ENCODE measurements at places on chromosomes 1 and 21.

GRCh38 chr1:36557041-36558000, 74.6 kb upstream of the CSF3R start:
- DNase-seq, result no peak

DNA sequence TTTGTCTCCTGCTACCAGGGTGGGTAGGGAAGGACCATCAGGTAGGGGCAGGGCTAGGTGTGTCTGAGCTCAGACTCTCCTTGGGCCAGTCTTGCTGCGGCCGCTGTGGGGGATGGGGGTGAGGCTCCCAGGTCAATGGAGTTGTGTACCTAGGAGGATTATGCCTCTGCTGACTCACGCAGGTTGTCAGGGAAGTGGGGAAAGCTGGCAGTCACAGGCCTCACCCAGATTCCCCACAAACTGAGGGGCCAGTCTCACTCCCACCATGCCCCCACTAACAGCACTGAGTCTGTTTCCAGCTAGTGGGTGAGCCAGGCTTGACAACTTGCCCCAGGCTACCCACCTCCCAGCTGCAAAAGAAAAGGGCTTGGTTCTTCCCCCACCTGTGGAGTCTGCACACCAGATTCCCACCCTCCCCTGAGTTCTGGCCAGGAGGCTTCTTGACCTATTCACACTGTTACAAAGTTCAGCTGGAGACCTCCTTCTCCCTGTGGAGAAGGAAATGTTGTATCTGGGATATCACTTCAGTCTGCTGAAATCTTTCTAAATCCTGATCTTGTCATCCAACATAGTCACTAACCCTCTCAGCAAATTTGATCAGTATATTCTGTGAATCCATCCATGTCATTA, 69.2 kb upstream of the GJA8 start:
- DNase-seq, result no peak

GRCh38 chr1:167052389-167052788, 37.8 kb downstream of the GPA33 start:
- no peak for DNase-seq

DNA sequence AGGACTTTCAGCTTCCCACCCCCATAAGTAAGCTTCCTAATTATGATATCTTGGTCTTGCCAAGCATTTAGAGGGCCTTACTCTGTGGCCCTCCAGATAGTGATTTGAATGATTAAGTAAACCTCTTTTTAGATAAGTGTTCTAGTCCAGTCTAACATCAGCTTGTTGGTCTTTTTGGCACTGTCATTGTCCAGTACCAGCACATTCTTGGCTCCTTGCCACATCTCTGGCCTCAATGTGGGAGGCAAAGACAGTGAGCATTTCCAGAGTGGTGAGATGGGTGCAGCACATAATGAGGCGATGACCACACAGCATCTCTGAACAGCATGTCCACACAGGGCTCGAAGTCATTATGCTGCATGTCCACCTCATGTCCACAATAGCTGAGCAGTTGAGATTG, 6.1 kb downstream of the CAPZA1 start:
- no peak for DNase-seq

- DNase-seq, result no peak
Measured at GRCh38 chr1:33842348-33842747, 21.5 kb upstream of the HMGB4 start.

DNA sequence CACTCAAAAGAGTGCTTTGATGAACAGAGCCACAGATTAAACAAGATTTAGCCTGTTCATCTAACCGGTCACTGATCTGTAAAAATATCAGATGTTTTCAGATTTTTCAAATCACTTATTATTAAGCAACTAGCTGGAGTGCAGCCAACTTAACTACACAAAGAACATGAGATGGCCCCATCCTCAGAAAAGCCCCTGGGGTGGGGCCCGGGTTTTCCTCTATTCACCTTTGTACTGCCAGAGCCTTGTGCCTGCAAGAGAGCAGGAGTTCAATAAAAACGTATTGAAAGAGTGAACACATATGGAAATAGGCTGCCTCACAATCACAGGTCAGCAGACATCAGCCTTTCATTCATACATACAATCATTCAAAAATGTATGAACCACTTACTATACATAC, 516.1 kb downstream of the OMA1 start:
- DNase-seq, result no peak

DNA sequence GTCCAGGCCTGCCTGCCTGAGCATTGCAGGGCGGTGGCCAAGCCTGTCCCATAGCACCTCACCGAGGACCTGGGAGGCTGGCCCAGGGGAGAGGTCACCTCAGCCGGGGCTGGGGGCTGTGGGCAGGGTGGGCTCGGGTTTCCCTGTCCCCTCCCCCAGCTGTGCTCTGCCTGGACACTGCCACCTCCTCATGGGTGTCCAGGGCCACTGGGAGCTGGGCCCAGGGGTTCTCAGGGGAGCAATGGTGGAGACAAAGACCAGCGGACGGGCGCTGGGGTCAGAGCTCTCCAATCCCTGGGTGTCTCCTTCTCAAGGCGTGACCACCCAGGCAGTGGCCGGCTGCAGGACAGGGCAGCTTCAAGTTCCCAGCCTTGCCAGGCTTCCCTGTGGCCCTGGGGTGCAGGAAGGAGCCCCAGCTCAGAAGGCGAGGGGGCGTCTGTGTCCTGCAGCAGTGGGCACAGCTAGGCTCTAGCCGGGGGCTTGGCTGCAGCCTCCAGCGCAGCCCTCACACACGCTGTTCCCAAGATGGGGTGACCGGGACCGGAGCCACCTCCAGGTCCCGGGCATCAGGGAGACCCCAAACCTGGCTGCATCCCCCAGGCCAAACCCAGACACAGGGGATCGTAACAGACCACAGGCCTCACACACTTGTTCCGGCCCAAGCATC, 29.0 kb downstream of the TP73 start:
- DNase-seq, result no peak

- DNase-seq, result no peak
Measured at GRCh38 chr1:10594595-10595223, 120.0 kb downstream of the PEX14 start.

DNA sequence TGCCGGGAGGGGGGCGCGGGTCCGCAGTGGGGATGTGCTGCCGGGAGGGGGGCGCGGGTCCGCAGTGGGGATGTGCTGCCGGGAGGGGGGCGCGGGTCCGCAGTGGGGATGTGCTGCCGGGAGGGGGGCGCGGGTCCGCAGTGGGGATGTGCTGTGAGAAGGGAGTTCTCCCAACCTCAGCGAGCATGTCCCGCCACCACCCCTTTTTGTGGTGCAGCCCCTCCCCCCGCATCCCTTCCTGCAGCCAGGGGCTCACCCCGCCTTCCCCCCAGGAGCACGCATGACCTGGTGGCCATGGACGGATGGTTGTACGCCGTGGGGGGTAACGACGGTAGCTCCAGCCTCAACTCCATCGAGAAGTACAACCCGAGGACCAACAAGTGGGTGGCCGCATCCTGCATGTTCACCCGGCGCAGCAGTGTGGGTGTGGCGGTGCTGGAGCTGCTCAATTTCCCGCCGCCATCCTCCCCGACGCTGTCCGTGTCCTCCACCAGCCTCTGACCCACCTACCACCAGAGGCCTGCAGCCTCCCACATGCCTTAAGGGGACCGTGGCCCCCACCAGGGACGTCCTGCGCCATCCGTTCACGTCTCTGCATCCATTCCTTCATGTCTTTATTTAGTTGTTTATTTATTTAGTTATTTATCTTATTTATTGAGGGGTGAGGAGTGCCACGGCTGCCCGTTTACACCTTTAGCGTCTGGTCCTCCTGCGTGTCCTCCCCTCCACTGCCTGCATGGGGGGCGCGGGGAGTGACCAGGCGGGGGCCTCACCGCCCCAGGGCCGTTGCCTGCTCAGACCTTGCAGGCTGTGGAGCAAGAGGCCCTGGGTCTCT, 1.4 kb upstream of the PLEKHN1 start:
- no peak for DNase-seq

DNA sequence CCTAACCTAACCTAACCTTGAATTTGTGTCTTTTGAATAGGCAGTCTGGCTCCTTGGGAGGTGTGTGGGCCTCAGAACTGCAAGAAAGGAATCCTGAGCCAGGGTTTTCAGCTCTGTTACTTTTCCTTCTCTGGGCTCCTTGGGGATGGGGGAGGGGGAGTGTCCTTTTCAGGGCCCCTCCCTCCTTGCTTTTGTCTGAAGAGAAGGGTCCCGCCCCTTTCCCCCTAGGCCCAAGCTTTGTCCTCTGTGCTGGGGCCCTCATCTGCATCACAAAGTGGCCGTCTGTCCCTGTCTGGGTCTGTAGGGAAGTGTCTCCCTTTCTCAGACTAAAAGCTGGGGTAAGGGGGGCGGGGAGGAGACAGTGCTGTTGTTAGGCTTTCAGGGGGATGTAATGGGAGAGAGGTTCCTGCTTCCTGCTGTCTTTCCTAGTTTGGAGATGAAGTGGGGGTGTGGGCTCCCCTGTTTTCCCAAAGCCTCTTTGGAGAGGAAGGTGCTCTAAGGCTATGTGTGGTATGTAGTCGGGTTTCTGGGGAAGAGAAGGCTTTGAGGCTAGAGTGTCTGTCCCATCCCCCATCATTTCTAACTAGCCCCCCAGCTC, 3.1 kb downstream of the AGO1 start:
- DNase-seq, result no peak

GRCh38 chr1:115426231-115426771, 88.3 kb upstream of the NGF start:
- DNase-seq, result no peak

DNA sequence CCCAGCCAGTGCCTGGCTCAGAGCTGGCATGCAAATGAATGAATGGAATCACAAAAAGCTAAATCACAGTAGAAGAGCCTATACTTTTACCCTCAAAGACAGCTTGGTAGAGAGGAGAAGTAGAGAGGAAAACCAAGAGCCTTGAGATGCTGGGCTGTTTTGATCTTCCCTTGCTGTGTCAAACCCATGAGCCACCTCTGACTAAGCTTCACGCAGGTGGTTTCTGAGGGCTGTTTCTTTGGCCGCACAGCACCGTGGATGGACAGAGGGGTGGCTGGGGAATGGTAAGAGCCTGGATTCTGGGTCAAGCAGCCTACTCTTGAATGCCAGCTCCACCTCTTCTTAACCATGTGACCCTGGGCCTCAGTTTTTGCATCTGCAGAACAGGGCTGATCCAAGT, 18.6 kb downstream of the ABCG1 start:
- DNase-seq, result no peak

- DNase-seq, result no peak
Measured at GRCh38 chr1:177210071-177210470, 39.3 kb downstream of the BRINP2 start.

DNA sequence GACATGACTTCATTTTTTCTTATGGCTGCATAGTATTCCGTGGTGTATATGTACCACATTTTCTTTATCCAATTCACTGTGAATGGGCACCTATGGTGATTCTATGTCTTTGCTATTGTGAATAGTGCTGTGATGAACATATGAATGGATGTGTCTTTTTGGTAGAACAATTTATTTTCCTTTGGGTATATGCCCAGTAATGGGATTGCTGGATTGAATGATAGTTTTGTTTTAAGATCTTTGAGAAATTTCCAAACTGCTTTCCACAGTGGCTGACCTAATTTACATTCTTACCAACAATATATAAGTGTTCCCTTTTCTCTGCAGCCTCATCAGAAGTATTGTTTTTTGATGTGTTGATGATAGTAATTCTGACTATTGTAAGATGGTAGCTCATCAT, 361.7 kb upstream of the SGIP1 start:
- DNase-seq, result no peak

- no peak for DNase-seq
Measured at GRCh38 chr1:201450721-201451291, 18.2 kb downstream of the PHLDA3 start.

GRCh38 chr1:76892675-76893074, 25.4 kb downstream of the ST6GALNAC5 start:
- no peak for DNase-seq

DNA sequence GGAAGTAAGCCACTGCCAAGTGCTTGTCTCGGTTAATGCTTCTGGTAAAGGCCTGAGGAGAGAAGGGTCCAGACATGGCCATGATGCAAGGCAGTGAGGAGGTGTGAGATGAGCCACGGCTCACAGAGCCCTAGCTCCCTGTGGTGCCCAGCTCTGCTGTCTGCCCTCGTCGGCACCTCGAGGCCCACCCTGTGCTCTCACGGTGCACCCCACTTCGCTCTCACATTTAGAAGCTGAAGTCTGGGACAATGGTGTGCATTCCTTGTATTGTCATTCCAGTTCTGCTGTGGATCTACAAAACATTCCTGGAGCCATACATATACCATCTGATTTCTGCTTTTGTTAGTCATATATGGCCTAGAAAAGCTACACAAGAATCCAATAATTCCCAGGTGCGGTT, 3.3 kb downstream of the NCF2 start:
- DNase-seq, result no peak

DNA sequence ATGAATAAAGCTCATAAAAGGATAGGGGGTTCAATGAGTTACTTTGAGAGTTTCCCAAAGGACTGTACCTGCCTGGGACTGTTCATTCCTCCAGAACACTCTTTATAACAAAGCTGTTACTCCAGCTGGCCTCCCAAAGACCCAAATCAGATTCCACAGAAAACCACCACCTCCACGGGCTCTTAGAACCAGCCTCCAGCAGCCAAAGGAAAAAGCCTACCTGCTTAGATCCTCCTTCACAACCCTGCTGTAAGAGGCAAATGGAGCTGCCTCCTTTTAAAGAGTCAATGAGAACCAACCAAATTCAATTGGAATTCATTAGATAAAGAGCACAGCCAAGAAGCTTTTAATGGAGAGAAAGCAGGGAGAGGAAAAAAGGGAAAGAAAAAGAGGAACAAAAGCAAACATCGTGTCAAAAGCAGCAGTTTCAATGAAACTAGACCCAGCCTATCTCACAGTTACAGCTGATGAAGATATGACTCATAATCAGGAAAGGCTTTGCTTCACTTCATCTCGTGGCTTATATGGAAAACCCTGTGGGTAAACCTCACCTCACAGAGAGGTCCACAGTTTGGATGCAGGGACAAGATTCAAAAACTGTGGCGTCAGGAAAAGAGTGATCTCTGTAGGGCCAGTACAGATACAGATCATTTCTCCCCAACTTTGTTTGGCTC, 27.8 kb upstream of the FMO4 start:
- no peak for DNase-seq

DNA sequence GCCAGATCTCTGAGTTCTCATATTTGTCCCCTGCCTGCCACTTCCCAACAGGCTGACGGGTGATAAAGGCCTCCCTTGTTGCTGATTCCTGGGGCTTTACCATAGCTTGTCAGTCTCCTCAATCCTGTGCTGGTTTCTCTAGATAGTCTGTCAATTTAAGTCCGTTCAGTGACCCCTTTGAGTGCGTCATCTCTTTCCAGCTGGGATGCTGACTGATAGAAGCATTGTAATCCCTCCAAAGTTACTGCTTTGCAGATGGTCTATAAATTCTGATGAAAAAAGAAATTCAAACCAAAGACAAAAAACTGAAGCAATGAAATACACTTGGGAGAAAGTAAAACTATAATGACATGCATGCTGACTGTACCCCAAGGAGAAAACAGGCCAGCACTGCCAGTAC, 28.3 kb downstream of the RHOU start:
- no peak for DNase-seq

DNA sequence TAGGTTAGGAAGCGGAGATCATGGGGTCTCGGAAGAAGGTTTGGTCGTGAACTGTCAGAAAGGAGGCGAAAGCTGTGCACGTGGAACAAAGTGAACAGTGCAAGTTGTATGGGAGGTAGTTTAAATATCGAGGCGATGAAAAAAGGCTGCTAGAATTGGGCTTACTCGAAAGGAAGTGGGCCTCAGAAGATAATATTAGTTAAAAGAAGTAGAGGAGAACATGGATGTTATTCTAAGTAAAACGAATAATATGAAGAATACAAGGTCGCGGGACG, 571 bp downstream of the WDR3 start:
- no peak for DNase-seq

- DNase-seq, result no peak
Measured at GRCh38 chr1:109444346-109444745, 18.1 kb upstream of the PSMA5 start.

- DNase-seq, result no peak
Measured at GRCh38 chr1:41792485-41792770, 126.3 kb downstream of the HIVEP3 start.
